Osteocyte (in vitro differentiated cells): ENCODE measurements at places on chromosomes 1 and 21. TPM values are rescaled to one million over a fixed set of nuclear protein-coding genes. Genes with fewer than 3 reads are reported as not detected.

DNA sequence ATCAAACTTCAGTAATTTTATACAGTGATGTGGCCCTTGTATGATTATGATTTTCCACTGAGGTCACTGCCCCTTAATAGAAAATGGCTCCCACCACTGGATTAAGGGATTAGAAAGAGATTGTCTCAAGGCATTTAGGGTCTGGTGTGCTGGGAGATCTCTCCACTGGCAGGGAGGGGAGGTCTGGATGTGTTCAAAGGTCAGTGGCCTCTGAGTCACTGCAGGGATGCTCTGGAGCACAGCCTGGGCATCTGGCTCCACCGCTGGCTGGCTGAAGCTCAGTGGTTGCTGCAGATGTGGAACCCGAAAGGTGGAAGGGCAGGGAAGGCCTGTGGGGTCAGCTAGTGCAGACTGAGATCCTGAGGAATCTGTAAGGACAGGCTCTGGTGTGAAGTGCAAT lies 18.3 kb upstream of the CHI3L1 start:
- no peak overlapping the region for H3K4me3 ChIP-seq
- no peak overlapping the region for H3K27ac ChIP-seq
- H3K4me1 ChIP-seq: no peaks in the 10 kb centered on the region
- no peaks in the 10 kb centered on the region for H3K36me3 ChIP-seq

DNA sequence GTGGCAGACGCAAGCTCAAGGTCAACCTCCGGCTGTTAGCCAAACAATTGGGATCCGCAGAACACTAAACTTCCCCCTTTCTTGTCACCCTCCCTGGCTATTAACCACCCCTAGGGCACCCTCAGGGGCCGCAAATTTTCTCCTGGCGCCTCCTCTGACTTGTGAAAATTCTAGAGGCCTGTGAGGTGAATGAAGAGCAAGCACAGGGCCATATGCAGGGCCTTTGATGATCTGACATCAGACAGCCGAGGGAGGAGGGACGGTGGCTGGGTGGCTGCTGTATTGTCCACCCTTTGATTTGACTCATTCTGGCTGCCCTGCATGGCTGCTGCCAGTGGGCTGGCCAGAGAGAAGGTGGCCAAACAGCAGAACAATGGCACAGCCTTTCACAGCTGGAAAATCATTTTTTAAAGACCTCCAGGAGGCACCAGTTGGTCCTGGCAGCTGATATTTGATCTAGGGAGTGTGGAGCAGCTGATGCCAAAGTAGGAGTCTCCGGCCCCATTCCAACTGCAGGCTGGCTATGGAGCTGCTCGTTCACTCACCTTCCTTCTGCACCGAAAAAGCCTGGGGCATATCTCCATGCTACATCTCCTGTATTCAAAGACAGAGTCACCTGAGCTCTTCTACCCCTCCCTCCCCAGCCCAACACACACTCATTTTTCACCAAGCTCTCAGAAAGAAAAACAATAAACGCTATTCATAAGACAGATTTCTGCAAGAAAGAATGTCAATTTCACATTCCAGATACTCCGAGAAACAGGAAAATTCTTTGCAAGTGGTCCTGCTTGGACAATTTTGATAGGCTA lies 44.9 kb upstream of the BARHL2 start:
- no peak for DNase-seq
- H3K4me3 ChIP-seq: no peak overlapping the region
- no peak overlapping the region for H3K27ac ChIP-seq
- peaks cover 7% of the 10 kb centered on the region for H3K27me3 ChIP-seq
- H3K4me1 ChIP-seq: no peaks in the 10 kb centered on the region
- no peaks in the 10 kb centered on the region for H3K36me3 ChIP-seq

DNA sequence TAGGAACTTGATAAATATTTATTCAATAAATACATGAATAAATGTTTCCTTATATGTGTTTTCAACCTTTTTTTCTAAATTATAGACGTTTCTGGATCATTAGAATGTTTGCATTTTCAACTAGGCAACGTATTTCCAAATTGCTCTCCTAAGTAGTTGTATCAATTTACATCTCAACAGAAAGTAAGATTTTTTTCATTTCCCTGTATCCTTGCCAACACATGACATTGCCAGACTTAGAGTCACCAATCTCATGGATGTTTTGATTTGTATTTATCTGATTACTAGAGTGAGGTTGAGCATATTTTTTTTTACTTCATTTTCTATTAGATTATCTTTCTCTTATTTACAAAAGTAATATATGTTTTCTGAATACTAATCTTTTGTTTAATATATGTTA lies 22.2 kb upstream of the SMG7 start:
- no peaks in the 10 kb centered on the region for H3K4me1 ChIP-seq
- no peak overlapping the region for H3K4me3 ChIP-seq
- H3K36me3 ChIP-seq: no peaks in the 10 kb centered on the region
- no peak overlapping the region for H3K27ac ChIP-seq
- H3K27me3 ChIP-seq: no peaks in the 10 kb centered on the region
- no peak for DNase-seq

LRRC8C gene
- total RNA-seq: 3.5 and 3.8 TPM in 2 replicates

RRP15 gene
- 18.8 and 20.3 TPM in 2 replicates for total RNA-seq
